ENCODE measurements at places on chromosomes 12 and 14.

GRCh38 chr12:53688134-53688533, 12.3 kb upstream of the ATP5MC2 start:
- DNase-seq, result no peak

GRCh38 chr12:12880537-12880936, 10.8 kb upstream of the GPRC5A start:
- DNase-seq, result no peak

- no peak for DNase-seq
These were observed 52.8 kb downstream of the ATP2B1 start for GRCh38 chr12:89655841-89656240.

DNA sequence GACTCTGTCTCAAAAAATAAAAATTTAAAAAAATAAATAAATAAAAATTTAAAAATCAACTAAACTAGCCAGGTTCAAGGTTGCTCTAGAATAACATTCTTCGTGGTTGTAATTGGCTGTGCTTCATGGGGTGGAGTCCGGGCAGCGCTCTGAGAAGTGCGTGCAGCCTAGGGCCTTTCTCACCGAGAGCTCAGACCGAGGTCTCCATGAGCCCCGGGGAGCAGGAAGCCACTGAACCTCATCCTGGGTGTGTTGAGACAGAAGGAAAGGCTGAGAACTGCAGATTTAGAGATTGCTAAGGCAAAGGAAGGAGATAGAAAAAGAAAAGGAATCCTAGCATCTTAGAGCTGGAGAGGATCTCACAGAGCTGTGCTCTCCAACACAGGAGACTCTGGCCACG, 14.7 kb downstream of the P2RX4 start:
- no peak for DNase-seq

DNA sequence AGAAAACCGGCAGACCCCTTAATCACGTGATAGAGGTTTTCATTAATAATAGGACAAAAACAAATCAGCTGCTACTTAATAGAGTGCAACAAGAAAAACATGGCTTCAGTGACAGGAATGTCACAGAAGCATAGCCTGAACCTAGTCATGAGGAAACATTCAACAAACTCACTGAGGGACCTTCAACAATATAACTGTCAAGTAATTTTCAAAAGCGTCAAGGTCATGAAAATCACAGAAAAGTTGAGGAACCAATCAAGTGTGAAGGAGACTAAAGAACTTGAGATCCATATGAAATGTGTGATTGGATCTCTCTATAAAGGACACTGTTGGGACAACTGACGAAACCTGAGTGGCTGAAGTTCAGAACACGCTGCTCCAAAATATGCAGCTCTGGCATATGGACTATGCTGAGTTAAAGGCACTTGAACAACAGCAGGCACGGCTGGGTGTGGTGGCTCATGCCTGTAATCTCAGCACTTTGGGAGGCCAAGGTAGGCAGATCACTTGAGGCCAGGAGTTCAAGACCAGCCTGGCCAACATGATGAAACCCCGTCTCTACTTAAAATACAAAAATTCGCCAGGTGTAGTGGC, 16.3 kb downstream of the NDUFA12 start:
- no peak for DNase-seq

Data from neural crest cell (in vitro differentiated cells).